ENCODE measurements at places on chromosomes 7 and 10.

GRCh38 chr7:20314198-20314597 lies 16.5 kb upstream of the ITGB8 start:
- DNase-seq: no peak

DNA sequence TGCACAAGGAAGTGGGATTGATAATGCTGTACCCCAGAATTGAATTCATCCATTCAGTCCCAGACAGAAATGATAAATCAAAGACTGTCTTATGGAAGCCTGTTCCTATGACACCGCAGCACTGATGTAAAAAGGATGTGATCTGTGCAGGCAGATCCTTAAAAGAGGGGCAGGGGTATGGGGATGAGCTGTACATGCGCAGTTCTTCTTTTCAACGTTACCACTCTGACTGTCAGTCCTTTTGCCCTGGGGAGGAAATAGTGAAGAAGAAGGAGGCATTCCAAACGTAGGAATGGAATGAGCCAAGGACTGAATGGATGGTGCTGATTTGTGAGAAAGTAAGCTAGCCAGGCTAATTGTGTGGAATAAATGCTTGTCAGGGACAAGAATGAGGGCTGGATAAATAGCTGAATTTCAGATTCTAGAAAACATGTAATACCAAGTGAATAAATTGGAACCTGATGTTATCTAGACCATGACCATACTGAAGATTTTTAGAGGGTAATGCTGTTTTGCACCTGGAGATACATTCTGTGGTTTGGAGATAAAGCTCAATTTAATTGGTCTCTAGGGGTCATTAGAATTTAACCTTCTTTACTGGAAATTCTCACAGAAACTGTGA lies 509.3 kb downstream of the SORCS3 start:
- no peak for DNase-seq

DNA sequence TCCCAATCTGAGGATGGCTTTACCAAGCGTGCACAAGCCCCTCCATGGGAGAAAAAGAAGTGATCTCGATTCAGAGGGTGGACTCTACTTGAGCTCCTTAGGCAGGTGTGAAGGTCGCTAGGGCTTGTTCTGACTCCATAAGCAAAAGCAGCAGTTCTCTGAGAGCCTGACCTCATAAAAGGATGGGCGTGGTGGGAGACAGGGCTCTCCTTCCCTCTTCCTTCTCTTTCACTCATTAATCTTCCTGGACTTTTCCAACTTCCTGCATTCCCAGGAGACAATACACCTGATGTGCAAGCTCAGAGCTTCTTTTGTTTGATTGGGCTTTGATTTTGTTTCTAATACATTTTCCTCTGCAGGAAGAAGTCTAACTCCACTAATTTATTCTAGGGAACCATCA lies 22.3 kb upstream of the TMEM72 start:
- DNase-seq: no peak

DNA sequence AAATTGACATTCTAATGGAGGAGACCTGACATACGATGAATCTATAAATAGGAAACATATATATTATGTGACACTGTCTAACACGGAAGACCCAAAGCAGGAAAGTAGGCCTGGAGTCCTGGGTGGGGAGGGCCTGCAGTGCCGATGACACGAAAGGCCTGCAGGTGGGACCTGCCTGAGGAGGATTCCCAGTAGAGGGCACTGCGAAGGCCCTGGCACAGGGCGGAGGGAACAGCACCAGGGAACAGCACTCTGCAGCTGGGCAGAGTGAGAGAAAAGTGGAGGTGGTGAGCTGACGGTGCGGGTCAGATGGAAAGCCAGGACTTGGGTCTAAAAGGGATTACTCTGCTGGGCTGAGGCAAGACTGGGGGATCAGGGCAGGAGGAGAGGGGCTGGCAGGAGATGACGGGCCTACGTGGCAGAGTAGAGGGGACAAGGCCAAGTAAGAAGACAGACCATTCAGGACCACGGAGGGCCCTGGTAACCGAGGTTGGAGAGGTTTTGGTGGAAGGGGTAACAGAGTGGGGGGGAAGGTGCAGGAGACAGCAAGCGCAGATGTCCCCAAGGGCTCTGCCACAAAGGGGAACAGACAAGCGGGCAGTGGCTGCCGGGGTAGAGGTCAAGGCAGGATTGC lies 8.1 kb downstream of the ZNF746 start:
- DNase-seq: no peak

DNA sequence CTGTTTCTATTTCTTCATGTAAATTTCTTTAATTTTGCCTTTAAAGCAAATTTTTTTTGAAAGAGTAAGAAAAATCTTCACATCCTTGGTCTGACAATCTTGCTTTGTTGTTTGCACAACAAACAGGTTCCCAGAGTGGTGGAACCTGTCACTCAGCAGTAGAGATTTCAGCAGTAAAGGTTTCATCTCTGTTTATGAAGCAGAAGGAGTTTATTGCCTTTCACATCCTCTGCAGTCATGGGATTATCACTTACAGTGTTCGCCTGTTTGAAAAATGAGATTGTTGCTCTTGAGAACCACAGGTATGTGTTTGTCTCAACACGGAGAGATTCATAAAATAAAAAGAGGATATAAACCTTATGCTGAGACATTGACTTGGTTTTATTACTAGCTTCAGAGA lies 342.6 kb downstream of the IPMK start:
- DNase-seq: no peak

GRCh38 chr7:147646568-147646967 lies 944.0 kb upstream of the C7orf33 start:
- DNase-seq: no peak

- no peak for DNase-seq
Measured at GRCh38 chr10:42836771-42837468, 54.3 kb downstream of the BMS1 start.

- DNase-seq: no peak
Measured at GRCh38 chr10:70786799-70787415, 1.7 kb upstream of the TBATA start.

DNA sequence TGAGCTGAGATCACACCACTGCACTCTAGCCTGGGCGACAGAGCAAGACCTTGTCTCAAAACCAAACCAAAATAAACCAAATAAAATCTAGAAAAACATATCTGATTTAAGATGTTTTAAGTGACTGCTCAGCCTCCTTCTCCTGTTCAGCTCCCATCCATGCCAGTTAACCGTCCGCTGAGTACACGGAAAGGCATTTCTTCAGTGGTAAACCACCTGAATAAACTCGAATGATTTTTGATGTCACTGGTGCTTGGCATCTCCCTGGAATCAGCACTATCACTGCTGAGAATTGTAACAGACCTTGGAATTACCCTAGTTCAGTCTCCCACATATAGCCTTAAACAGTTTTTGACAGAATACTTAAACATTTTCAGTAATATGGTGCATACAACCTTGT lies 24.1 kb upstream of the NRCAM start:
- DNase-seq: no peak

GRCh38 chr7:2516194-2516555 lies 3.4 kb upstream of the LFNG start:
- DNase-seq: no peak

GRCh38 chr7:12975412-12975811 lies 288.0 kb downstream of the ARL4A start:
- no peak for DNase-seq

DNA sequence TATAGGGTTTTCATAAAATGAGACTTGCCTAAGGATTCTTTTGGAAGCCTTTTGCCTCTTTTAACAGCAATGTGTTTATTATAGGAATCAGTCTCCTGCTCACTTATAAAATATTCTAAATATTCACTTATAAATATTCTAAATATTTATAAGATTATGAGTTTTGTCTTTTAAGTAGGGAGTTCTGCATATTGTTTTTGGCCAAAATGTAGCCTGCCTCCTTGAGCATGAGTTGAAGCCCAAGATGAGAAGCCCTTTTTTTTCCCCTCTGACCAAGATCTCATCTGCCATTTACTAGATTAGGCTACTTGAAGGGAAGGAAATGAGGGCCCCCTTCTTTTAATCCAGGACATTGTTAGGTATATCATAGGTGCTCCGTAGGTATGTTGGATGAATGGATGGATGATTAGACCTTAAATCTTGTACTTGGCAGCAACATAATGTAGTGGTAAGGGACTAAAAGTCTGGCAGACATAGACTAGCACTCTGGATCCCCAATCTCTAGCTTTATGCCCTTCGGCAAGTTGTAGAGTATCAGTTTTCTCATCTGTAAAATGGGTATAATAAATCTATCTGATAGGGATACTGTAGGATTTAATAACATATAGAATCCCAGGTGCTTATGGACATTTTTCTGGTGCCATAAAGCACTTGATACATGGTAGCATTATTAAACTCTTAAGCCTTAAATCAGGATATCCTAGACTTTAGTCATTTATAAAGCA lies 59.1 kb downstream of the ARID5B start:
- DNase-seq: no peak

DNA sequence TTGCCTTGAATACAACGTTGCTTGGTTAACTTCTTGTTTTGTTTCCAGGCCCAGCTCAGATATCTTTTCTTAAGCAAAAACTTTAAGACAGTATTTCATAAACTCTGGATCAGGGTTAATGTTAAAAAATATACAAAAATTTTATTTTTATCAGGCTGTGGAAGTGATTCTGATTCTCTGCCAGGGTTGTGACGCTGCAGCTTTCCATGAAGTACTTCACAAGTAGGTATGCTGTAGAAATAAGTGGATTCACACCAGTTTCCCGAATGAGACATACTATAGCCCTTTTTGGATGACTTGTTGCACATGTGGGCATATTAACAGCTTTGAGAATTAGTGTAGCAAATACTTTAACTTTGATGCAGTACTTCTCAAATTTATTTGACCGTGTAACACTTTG lies 70.1 kb downstream of the CDK14 start:
- no peak for DNase-seq

GRCh38 chr7:111474723-111475418 lies 87.4 kb downstream of the IMMP2L start:
- no peak for DNase-seq

- DNase-seq: no peak
Measured at GRCh38 chr10:79147796-79148451, 79.2 kb downstream of the ZMIZ1 start.

DNA sequence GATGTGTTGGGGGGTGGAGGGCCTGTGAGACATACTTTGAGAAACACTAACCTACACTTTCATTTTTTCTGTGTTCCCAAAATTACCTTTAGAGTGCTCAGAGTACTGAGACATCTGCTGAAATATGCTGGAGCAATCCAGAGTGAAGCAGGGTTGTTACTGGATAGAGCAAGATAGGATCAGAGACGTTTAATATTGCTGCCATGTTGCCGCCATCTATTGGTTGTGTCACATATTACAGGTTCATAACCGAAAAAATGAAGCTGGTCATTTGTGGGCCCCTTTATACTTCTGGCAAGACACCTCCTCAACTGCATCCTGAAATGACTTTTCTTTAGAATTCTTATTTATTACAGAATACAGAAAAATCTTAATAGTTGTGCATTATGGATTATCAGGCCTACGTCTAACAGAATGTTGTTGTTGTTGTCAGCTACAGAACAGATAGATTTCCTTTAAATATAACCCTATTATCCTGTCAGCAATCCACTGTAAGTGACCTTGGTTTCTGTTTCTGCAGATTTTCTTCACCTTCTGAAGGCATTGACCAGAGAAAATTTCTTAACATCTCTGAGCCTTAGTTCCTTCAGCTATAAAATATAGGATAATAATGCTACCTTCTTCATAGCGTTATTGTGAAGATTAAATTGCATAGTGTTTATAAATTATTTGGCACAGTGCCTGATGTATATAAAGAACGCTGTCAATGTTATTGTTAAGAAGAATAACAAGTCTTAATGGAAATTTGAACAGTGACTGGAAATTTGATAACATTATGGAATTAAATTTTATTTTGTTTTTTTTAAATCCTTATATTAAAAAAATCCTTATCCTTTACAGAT lies 16.2 kb upstream of the DLD start:
- DNase-seq: no peak

GRCh38 chr7:74180866-74181265 lies 6.7 kb downstream of the EIF4H start:
- no peak for DNase-seq

DNA sequence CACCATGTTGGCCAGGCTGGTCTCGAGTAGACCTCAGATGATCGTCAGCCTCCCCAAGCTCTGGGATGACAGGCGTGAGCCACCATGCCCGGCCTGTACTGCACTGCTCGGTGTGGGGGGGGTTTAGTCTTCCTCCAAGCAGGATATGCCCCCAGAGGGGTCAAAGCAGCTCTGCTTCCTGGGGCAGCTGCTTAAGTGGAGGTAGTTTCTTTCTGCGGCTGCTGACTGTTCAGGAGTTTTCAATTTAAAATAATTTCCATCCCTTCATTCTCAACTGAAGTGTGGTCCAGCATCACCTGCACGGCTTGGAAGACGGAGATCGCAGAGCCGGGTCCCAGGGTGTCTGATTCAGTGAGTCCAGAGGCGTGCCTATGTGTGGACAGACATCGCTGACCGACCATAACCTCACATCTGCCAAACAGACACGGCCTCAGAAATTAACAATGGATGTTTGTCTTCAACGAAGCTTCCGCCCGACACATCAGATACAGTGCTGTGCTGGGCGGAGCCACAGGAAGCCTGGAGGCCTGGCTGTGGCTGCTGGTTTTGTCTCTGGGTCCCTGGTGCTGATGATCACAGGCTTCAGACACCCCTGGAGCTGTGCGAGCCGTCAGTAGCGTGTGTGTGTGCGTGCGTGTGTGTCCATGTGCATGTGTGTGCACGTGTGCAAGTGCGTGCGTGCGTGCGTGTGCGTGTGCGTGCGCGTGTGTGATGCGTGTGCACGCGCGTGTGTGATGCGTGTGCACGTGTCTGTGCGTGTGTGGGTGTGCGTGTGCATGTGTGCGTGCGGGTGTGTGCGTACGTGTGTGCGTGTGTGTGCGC lies 226.5 kb upstream of the PITRM1 start:
- DNase-seq: no peak

DNA sequence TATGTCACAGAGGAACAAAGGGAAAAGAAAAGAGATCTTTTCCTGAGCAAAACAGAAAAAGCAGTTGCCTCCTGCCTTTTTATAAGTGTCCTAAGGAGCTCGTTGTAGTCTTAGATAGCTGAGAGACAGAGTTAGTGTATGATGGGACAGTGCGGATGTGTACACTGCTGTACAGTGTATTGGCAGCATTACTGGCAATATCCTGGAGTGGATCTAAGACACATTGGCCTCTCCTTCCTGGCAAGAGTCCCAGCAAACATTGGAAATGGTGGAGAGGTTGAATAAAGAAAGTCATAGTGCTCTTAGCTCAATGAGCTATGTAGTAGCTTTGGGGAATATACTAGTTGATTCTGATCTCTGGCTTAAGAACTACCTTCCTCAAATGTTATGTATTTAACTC lies 22.7 kb downstream of the GARS1 start:
- DNase-seq: no peak

- no peak for DNase-seq
Measured at GRCh38 chr7:36038063-36038721, 114.9 kb upstream of the EEPD1 start.

GRCh38 chr7:27745064-27745583 lies 5.2 kb downstream of the TAX1BP1 start:
- no peak for DNase-seq

Measured in stimulated activated CD4-positive, alpha-beta T cell treated with anti-CD3 and anti-CD28 coated beads, TNF-alpha, amount 100 ng/mL, for 48 hours (primary cell).